Naive thymus-derived CD8-positive, alpha-beta T cell (primary cell): ENCODE measurements at places on chromosomes 5 and 9.

- no peaks in the 10 kb centered on the region for H3K27me3 ChIP-seq
- H3K36me3 ChIP-seq, result no peaks in the 10 kb centered on the region
- H3K4me3 ChIP-seq, result no peak overlapping the region
- H3K4me1 ChIP-seq, result no peaks in the 10 kb centered on the region
- no peak for DNase-seq
Measured at GRCh38 chr5:149043641-149044040, 19.2 kb downstream of the SH3TC2 start.

GRCh38 chr9:34458959-34459340 is 345 bp downstream of the DNAI1 start:
- peak overlapping the region; percentile 28 for H3K27ac ChIP-seq
- no peaks in the 10 kb centered on the region for H3K27me3 ChIP-seq
- no peak for DNase-seq
- no peaks in the 10 kb centered on the region for H3K36me3 ChIP-seq
- H3K4me3 ChIP-seq, result peak overlapping the region; percentile 95

DNA sequence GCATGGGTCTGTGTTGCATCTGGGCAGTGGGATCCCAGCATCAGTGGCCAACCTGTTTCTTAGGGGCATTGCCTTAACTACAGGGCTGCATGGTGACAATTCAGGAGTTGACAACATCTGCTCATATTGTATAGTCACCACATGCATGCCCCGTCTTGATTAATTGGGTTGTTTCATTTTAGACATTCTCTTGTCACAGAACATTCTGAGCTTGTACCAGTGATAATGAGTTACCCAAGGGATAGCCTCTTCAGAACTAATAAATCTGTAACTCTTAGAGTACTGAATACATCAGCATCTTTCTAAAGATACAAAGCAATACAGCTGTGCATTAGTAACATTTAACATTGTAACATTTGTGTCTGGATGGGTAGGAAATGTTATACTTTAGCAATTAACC is 426.5 kb upstream of the CD180 start:
- no peak for DNase-seq
- no peaks in the 10 kb centered on the region for H3K27me3 ChIP-seq
- H3K4me3 ChIP-seq, result no peak overlapping the region

DNA sequence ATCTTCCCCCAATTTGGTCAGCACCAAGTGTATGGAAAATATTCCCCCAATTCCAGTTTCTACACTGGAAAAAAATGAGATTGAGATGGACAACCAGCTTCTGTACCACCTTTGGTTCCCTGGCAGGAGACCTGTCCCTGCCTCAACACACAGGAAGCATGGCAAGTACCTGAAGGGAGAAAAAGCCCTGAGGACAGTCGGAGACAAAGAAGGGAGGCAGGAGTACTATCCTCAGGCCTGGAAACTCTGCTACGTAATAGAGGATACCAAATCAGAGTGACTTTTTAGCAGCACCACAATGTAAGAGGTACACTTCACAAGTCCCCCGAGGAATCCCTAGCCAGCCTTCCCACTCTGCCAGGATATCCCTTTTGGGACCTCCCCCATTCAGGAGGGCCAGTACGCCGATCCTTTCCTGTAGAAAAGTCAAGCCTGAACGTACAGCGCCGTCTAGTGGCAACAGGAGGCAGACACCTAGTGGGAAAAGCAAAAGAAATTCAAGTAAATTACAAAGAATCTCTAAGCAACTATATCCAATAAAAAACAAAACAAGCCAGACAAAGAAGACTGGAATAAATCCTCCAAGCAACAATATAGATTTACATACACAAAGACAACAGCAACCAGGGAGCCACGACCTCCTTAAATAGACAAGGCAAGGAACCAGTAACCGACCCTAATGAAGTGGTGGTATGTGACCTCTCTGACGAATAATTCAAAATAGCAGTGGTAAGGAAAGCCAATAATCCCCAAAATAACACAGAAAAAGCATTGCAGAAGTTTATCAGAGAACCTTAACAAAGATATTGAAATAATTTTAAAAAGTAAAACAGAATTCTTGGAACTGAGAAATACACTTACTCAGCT is 63.3 kb upstream of the SLCO6A1 start:
- no peaks in the 10 kb centered on the region for H3K27me3 ChIP-seq
- DNase-seq, result no peak

- H3K4me1 ChIP-seq, result no peaks in the 10 kb centered on the region
- H3K27ac ChIP-seq, result no peak overlapping the region
- no peaks in the 10 kb centered on the region for H3K36me3 ChIP-seq
- no peaks in the 10 kb centered on the region for H3K27me3 ChIP-seq
- H3K4me3 ChIP-seq, result no peak overlapping the region
Measured at GRCh38 chr9:82273121-82273520, 284.5 kb downstream of the SPATA31D1 start.
